H7 (cell line): ENCODE measurements at places on chromosomes 2 and 18. TPM values are rescaled to one million over a fixed set of nuclear protein-coding genes. Genes with fewer than 3 reads are reported as not detected.
A peak's percentile ranks its signal among the peaks of the same experiment; 100 is the strongest.

The TMEFF2 gene
- total RNA-seq = 0.17 and 0.26 TPM in 2 replicates

The SLC4A3 gene
- 6.9 and 8.2 TPM in 2 replicates for total RNA-seq

The LIPT1 gene
- 7.3 and 7.4 TPM in 2 replicates for total RNA-seq

The PDCL3 gene
- 11.7 and 14.2 TPM in 2 replicates for total RNA-seq

The IL36RN gene
- not detected in 2 replicates for total RNA-seq

The ACMSD gene
- total RNA-seq = not detected in 2 replicates

The ZNF396 gene
- 1.4 and 2.0 TPM in 2 replicates for total RNA-seq

The REG3A gene
- total RNA-seq = not detected in 2 replicates

- no peak for DNase-seq
Measured at GRCh38 chr2:239800785-239801386, 224.3 kb downstream of the NDUFA10 start.

DNA sequence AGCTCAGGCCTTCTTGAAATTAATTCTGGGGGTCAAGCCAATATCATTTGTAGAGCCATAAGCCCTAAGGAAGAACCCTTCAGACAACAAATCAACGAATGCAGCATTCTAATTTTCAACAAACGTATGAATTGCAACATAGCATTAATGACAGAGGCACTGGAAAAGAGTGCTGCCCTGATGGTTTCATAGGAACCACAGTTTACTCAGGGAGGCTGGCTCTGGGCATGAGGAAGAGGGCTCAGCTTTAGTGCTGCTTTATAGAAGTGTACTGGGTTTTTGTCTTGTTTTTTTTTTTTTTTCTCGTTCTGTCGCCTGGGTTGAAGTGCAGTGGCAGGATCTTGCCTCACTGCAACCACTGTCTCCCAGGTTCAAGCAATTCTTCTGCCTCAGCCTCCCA lies 36.1 kb upstream of the CAB39 start:
- no peak for DNase-seq

GRCh38 chr18:34726286-34727004 lies 16.3 kb downstream of the DTNA start:
- DNase-seq = no peak

- DNase-seq = no peak
Measured at GRCh38 chr2:7115906-7116305, 198.7 kb downstream of the RNF144A start.

DNA sequence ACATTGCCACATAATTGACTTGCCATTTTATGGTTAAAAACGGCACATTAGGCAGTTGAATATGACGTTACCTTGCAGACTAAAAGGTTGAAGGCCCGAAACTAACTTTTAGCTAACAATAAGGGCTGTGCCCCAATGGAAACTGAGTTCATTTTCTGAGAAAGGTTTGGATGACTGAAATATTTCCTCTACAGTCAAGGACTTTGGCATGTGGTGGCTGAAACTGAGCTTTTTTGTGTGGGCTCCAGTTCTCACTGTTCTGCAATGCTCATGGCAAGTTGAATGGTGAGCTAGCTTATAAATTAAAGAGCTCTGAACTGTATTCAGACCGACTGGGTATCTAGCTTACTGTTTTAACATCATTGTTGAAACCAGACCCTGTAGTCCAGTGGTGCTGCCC lies 23.8 kb upstream of the TXNDC2 start:
- DNase-seq = no peak

- DNase-seq = no peak
Measured at GRCh38 chr18:50315100-50315871, 27.8 kb upstream of the CXXC1 start.

- DNase-seq = no peak
Measured at GRCh38 chr18:79935925-79936324, 15.5 kb downstream of the SLC66A2 start.

GRCh38 chr2:240287496-240288086 lies 147.1 kb upstream of the OTOS start:
- peak; percentile 72 for DNase-seq

DNA sequence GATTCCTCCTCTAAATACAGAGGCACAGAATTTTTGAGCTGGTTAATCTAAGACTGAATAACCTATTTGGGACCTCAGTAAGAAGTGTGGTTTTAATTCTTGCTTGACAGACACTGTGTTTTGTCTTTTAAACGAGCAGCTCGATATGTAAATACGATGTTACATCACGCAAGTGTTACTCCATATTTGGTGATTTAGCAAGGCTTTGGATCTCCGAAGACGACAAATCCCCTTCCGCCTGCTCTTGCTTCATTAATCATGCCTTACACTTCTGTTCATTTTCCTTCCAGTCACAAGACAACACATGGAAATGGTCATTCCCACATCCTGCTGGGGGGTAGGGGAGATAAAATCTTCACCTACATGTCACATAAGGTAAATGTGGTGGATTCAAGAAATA lies 9.4 kb downstream of the BCL11A start:
- no peak for DNase-seq

- DNase-seq = no peak
Measured at GRCh38 chr2:144643537-144644336, 123.8 kb upstream of the ZEB2 start.

- DNase-seq = no peak
Measured at GRCh38 chr2:65876114-65876513, 443.7 kb upstream of the SPRED2 start.

DNA sequence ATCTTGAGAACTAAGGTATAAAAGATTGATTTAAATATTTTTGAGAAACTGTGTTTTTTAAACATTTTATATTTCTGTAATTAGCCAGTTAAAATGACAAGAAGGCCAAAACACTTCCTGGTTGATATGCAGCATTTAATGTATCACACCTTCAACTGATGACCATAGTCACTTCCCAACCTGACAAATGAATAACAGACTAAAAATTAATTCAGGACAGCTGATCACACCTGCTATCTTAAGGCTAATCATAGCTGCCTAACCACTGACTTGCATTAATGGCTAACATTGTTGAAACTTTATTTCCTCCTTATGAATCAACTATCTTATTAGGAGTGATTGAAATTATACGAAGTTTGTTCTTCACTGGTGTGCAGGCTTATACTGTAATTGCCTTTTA lies 125.8 kb upstream of the MSTN start:
- DNase-seq = no peak

DNA sequence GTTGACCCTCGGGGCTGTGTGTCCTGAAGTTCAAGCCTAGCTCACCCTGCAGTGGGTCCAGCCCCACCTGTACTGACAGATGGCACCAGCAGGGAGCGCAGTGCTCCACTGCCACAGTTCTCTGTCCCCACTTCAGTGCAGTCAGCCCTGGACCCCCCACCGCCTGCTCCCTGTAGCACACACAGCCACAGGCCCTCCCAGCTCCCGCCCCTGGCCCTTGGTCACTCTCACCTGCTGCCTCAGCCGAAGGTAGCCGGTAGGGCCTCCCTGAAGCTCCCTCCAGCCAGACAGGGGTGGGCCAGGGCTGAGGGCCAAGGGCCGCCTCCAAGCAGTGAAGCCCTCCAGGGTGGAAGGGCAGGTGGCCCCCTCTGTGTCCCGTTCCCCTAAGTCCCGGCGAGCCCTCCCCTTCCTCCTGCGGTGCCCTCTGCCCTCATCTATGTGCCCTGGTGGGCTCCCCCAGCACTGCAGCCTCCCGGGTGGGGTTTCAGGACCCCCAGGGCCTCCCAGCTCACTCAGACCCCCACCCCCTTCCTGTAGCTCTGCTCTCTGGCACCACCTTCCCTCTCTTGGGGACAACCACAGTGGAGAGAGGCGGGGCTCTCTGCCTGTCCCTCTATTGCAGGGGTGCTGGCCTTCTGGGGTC lies 10.8 kb upstream of the ALPP start:
- peak; percentile 92 for DNase-seq

GRCh38 chr2:68741238-68741637 lies 6.6 kb downstream of the ARHGAP25 start:
- no peak for DNase-seq
